ENCODE measurements at places on chromosomes 6 and 20.

- no peak for DNase-seq
Observed at GRCh38 chr6:148565930-148566663, 180.7 kb upstream of the UST start.

- no peak for DNase-seq
Observed at GRCh38 chr6:6969761-6970223, 138.0 kb upstream of the RREB1 start.

DNA sequence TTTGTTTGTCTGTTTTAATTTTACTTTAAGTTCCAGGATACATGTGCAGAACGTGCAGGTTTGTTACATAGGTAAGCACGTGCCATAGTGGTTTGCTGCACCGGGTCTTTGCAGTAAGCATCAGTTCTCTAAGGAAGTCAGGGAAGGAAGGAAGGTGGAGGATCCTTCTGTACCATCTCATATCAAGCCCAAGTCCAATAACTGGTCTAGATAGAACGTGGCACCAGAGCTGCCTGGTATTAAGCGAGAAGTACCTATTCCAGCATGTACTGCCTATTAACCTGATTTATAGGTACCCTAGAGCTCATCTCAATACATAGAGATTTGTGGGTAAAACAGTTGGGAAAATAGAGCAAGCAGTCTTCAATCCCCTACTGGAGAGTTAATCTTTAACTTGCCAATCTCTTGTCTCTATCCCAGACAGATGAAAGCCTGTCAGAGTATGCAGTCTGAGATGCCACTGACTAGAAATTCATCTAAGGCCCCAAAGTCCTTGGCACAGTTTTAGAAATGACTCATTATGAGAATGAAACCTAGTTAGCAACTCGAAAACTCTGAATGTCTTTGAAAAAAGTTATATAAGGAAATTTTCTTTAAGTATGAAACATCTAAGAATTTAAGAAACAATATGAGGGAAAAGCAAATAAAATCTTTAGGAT lies 144.9 kb downstream of the TFAP2A start:
- no peak for DNase-seq

- DNase-seq: no peak
Observed at GRCh38 chr20:25148982-25149846, 46.3 kb upstream of the ENTPD6 start.

DNA sequence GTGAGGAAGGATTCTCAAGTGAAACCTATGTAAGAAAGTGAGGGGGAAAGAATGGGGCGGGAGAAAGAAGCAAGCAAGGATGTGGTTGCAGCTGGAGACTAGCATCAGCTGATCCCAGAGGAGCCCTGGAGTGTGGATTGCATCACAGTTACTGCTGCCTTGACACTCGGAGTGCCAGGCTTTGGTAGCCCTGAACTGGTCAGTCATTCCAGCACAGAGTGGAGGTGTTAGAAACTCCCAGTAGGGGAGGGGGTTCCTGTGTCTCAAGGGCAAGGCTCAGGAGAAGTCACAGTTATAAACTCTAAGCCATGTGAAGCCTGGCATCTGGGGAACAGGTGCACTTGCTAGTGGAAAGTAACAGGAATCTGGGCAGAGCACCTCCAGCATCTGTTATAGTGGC lies 23.5 kb downstream of the SNAP25 start:
- no peak for DNase-seq

DNA sequence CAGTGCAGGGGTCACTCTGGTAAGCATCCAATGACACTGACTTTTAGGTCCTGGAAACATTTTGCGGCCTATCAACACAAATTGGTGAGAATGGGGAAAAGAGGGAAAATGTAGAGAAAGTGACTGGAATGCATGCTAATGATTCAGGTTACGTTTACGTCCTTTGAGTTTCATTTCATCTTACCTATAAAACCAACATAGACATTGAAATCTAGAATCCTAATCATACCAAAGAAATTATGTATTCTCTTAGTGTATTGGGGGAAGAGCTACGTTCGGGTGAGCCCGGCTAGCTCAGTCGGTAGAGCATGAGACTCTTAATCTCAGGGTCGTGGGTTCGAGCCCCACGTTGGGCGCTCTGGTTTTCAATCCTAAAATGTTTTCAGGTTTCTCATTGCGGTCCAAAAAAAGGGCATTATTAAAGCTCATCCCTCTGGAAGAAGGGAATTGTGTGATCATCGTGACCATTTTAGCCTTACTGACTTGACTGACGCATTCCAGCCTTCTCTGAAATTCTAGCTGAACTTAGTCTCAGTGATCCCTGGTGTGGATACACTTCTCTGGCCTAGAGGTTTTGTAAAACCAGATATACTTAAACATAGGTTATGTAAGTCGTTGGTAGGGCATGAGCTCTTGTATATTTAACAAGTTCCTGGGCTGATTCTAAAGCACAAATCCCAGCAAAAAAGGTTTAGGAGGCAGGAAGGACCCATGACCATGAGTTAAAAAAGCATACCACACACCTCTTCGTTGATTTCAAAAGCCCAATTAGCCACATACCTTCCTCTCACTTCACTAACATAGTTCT lies 18.3 kb downstream of the HMGN4 start:
- DNase-seq: no peak

- DNase-seq: no peak
Observed at GRCh38 chr6:125793863-125794262, 3.1 kb downstream of the NCOA7 start.

DNA sequence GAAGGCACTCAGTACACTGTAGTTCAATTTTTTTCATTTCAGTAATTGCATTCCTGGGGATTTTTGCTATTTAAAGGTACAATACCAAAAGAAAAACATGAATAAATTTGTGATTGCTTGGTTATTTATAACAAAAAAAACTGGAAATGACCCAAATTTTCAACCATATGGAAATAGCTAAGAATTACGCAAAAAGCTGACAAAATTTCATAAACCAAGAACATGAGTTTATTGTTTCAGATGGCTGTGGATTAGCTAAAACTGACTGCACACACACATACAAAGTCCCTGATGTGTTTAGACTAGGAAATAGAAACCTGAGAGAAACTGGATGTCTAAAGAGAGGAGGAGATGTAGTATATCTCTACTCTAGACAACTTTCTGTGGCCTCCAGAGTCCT lies 718.4 kb upstream of the CHD6 start:
- no peak for DNase-seq

DNA sequence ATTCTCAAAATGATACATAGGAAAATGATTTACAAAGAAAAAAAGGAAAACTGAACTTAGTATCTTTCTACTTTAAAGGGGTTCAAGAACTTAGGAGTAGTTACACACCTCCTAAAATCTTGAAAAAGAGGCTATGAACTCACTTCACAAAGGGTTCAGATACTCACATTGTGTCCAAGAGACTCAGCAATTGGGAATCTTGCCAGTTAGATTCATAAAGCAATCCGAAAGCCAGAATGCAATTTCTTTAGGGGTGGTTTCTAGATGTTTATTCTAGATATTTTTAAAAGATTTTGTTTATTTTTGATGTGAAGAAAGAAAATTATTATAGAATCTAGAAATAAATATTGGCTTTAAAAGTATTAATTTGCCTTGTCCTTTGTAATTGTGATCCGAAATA lies 1.7 kb upstream of the MYB start:
- DNase-seq: no peak

DNA sequence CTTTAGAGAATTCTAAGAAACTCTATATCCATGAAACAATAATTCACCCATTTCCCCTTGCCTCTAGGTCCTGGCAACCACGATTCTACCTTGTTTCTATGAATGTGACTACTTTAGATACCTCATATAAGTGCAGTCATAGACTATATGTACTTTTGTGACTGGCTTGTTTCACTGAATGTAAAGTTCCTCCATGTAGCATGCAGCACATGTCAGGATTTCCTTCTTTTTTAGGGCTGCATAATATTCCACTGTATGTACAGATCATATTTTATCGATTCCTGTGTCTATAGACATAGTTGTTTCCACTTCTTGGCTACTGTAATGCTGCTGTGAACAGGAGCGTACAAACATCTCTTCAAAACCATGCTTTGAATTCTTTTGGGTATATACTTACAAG lies 11.7 kb downstream of the EEF1E1 start:
- DNase-seq: no peak

DNA sequence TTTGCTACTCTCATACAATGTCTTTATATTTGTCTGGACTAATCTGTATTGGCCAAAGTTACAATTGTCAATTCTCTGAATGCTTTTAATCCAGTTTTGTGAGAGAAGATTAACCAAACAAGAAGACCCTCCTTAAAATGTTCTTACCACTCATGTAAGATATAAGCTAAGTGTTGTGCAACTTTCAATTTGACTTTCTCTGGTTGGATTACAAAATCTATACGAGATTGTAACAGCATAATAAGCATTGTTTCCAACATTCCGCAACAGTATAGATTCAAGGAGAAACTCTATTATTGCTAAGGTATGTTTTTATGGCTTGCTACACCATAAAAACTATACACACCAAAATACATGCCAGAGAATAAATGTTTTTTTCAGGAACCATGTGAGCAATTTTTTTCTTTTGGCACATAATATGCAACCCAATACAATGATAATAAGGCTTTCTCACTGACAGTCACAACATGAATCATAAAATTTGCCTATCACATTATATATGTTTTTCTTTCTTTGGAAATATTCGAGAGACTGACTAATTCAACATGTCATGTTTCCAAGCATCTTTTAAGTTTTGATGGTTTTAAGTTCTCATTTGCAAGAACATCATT lies 12.2 kb upstream of the TRPC4AP start:
- DNase-seq: no peak

GRCh38 chr20:25750765-25751696 lies 54.4 kb upstream of the ZNF337 start:
- DNase-seq: no peak

DNA sequence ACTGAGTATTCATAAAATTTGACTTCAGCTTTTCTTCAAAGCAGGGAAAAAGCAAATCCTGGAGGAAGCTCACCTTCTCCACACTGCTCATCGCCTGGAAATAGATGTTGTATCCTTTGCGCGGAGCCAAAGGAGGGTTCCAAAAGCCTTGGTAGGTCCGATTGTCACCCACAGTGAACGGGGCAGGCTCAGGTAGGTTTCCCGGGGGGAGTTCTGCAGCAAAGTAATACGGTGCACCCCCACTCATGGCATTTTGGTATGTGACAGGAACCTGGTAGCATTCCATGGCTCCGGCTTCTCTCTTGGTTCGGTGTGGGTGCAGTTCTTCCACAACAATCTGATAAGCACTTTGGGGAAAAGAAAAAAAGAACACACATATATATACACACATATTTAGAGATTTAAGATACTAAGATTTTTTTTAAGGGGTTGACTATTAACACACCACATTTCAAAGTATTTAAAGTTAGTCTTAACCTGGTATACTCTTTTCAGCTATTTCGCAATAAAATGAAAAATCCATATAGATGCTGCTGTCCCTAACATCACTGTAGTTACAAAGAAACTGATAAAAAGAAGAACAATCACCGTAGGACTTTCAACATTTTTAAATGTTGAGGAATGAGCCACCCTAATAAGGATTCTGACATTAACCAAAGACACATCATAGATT lies 166.7 kb upstream of the THEMIS start:
- no peak for DNase-seq

DNA sequence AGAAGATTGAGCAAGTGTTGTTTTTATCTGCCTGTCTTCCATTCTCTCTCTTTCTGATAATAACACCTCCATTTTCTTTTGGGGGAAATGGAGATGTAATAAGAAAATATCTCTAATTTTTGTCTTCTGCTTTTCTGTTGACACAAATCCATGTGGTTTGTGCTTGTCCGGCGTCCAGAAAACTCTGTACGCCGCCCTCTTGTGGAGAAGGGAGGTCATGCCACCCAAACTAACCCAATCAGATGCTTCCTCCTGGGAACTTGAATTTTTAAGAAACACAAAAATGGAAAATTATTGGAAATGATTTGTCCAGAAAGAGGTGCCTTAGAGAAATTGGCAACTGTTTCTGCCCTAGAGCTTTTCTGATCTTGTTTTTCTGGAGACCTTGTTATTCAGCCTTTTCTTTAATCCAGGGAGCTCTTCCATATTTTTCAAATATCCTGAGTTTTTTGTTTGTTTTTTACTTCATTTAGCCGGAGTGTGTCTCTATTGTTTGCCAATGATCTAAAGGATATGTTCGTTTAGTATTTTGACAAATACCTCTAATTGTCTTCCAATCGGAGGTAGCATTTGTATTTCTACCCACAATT lies 17.8 kb upstream of the FNDC1 start:
- no peak for DNase-seq

DNA sequence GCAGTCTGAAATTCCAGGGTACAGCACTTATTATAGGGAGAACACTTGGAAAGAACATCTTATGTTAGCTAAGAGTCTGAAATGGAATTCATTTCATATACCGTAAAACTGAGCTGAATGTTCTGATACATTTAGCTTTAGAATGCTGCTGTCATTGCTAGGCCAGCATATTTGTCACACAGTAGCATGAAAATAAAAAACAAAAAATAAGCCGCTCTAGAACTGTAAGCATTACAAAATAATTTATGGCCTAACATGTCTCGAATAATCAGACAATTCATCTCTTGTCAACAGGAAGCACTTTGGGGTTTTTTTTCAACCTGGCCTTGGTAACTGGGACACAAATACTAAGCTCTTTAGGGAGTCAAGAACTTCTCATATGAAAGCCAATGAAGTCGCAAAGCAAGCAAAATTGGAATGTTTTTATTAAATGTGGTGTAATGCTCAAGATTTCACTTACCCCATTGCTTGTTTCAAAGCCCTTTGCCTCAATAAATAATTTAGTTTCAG lies 115.7 kb downstream of the PHACTR1 start:
- no peak for DNase-seq

- DNase-seq: no peak
Observed at GRCh38 chr6:46757214-46757596, 10.5 kb downstream of the ANKRD66 start.

DNA sequence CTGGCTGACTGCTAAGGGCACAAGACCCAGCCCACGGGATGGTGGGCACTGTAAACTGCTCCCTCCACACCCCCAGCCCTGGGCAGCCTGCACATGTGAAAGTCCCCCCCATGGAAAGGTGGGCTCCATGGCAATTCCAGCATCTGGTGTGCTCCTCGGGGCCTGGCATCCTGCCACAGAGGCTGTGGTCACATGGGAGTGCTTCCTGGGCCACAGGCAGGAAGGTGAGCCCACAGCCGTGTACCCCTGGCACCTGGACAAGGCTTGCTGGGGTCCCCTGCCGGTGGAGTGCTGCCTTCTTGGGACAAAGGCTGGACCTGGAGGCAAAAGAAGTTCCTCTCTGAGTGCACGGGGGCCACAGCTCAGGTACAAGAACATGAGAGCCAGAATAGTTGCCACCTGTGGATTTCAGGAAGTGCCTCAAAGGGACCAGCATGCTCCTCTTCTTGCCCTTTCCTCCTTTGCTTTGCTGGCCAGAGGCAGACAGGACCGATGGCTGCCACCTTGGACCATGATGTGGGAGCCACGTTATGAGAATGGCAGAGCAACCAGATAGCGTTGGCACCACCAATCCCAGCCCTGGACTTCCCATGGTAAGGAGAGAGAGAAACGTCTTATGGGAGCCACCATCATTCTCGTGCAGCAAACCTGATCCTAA lies 120.2 kb upstream of the MLN start:
- DNase-seq: no peak

DNA sequence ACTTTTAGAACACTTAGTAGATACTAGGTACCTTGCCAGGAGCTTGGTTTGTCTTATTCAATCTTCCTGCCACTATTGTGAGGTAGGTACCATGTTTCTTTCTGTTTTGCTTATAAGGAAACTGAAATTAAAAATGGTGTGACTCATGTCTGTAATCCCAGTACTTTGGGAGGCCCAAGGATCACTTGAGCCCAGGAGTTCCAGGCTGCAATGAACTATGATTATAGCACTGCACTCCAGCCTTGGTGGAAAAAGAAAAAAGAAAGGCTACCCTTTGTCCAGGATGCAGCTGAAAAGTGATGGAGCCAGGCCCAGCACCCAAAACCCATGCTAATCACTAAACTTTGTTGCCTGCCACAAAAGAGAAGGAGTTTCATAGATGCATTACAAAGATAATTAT lies 34.1 kb upstream of the LAMA4 start:
- no peak for DNase-seq

Measured in NCI-H1417 treated with DMSO at 0.1 percent for 48 hours (cell line).